ENCODE measurements at places on chromosomes 1 and 21.

GRCh38 chr1:210125143-210125542 lies 107.5 kb upstream of the SERTAD4 start:
- ATAC-seq, result no peak

- no peak for ATAC-seq
Observed at GRCh38 chr21:37088186-37088735, 15.2 kb downstream of the TTC3 start.

GRCh38 chr1:47805018-47805417 lies 192.2 kb downstream of the TRABD2B start:
- no peak for ATAC-seq

- no peak for ATAC-seq
Observed at GRCh38 chr1:167148421-167148820, 54.5 kb downstream of the STYXL2 start.

- no peak for ATAC-seq
Observed at GRCh38 chr21:36698385-36698980, 432 bp upstream of the SIM2 start.

DNA sequence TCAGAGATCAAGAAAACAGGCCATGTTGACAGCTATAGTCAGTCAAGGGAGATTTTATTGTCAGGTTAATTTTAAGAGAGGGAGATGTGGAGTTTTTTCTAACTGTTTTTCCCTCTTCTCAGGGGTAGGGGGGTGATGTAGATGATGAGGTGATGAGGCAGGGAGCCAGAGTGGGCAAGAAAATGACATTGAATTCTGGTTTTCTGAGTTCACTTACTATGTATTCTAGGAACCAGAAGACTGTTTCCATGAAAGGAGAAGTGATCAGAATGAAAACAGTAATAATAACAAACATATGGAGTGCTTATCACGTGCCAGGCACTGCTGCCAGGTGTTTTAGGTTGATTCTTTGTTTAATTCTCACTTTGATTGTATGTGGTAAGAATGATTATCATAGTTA lies 40.2 kb downstream of the CASQ2 start:
- no peak for ATAC-seq

GRCh38 chr1:182816863-182817262 lies 22.3 kb upstream of the DHX9 start:
- no peak for ATAC-seq

DNA sequence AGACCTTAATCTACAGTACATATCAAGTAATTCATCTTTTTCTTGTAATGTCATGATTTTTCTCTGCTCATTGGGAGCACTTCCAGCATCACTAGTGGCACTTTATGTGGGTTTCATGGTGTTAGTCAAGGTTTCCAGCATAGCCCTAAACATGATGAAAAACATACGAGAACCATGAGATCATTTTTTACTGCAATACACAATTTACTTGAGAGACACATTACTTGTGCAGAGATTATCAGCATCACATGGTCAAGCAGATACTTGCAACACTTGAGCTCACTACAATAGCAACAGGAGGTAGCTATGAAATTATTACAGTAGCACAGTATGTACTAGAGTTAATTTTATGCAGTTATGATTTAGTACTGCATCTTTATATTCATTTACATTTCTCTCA lies 36.4 kb downstream of the ITGB3BP start:
- ATAC-seq, result no peak

DNA sequence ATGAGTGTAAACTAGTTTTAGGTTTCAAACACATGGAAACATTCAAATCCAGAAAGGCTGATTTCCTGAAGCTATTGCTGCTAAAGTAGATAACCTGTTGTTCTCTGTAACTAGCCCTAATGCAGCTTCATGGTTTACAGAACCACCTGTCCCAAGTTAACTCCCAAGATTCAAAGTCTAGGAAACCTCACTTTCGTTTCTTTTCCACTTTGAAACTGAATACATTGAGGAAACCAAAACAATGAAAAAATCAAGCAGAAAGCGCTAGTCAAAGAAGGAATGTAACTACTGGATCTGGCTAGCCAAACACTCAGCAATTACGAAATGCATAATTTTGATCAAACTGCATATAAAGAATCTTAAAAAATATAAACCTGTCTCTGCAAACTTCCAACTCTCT lies 17.8 kb downstream of the SLC16A1 start:
- ATAC-seq, result no peak

GRCh38 chr1:6419804-6420453 lies at the start of gene HES2:
Gene HES2, minus strand, starts transcription at chr1:6419919. Its CDS starts 99 bp downstream, at chr1:6419820.
- peak; percentile 13 for ATAC-seq

- peak; percentile 48 for ATAC-seq
Observed at GRCh38 chr1:38818175-38818976, 41.2 kb downstream of the RRAGC start.

DNA sequence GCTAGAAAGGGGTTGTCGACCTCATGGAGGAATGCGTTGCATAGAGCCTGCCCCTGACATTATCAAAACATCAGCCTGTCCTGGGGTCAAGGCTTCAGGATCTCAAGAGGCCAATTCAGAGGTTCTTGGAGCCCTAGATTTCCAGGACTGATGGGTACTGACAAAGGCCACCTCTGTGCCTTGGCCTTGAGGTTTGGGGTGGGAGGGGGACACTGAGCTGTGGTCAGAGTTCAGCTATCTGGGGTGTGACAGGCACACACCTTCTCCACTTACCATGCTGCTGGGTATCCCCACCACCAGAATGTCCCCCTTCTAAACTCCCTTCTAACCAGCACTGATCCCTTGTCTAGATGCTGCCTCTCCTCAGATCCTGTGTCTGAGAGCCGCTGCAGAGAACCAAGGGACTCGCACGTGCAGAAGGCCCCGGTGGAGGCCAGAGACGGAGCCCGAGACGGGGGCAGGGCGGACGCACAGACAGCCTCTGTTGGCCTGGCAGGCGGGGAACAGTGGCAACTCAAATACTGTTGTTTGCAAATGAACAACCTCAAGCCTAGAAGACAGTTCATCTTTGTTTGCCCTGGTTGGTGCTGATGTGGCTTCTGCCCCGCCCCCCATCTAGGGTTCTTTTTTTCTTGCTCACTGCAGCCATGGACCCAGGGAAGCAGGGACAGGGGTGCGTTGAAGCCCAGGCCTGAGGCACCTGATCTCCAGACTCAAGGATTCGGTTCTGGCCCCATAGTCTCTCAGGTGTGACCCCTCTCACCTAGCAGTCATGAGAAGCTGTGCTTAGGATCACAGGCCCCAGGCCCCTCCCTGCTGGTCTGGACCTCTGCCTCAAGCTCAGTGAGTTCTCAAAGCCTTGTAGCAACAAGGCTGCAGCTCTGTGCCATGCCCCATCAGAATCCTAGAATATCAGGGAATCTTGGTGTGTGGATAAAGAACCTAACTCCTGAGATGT lies 28.1 kb upstream of the CSF1 start:
- ATAC-seq, result no peak

GRCh38 chr1:20081353-20081810 lies 11.4 kb downstream of the PLA2G5 start:
- no peak for ATAC-seq

GRCh38 chr1:951364-951763 lies 7.7 kb downstream of the NOC2L start:
- no peak for ATAC-seq

- no peak for ATAC-seq
Observed at GRCh38 chr21:21200939-21201615, 202.9 kb downstream of the NCAM2 start.

GRCh38 chr1:20366056-20366462 lies 75.4 kb downstream of the VWA5B1 start:
- ATAC-seq, result no peak
